ENCODE measurements at places on chromosomes 2 and 18. TPM values are rescaled to one million over a fixed set of nuclear protein-coding genes. Genes with fewer than 3 reads are reported as not detected.

GRCh38 chr2:162219426-162219825 is 23.8 kb downstream of the FAP start:
- no peaks in the 10 kb centered on the region for H3K27me3 ChIP-seq
- no peaks in the 10 kb centered on the region for H3K36me3 ChIP-seq
- H3K27ac ChIP-seq, result no peak overlapping the region
- no peaks in the 10 kb centered on the region for H3K4me1 ChIP-seq
- no peak overlapping the region for H3K4me3 ChIP-seq

GRCh38 chr2:189249171-189249570 is 69.6 kb upstream of the COL5A2 start:
- peaks cover 12% of the 10 kb centered on the region for H3K4me1 ChIP-seq
- H3K27ac ChIP-seq, result no peak overlapping the region
- H3K4me3 ChIP-seq, result no peak overlapping the region
- H3K27me3 ChIP-seq, result no peaks in the 10 kb centered on the region

DNA sequence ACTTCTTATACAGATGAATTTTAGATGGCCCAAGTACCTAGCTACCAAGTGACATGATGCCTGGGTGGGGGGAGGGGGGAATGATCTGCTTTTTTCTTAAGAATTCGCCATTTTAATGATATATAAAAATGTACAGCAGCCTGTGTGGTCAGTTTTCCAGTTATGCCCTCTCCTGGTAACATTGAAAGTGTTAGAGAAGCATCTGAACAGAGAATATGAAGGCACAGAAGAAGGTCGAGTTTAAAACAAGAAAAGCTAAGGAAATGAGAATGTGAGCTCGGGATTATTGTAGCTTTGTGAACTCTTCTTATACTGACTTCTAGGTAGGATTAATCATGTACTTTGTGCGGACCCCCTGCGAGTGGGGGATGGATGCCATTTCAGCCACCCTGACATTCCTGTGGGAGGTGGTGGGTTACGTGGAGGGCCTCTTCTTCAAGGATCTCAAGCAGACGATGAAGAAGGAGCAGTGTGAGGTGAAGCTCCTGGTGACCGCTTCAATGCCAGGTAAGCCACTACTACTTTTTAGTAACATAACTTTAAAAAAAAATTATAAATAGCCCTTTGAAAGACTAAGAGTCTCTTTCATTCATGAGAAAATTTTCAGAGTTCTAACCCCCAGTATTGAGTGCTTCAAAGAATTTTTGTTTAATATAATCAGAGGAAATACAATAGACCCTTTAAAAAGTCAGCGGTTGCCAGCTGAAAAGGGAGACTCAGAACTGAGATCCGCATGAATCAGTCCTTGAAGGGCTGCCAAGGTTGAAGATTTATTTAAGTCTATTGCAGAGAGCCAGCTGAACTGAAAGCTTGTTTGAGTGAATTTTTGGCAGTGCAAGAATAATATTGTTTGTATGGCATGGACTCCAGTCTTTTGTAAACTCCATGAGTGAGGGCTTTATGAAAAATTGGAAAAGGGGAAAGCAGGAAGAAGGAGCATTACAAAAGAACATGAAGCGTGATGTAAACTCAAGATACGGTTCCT is 68.6 kb upstream of the RPE start:
- no peaks in the 10 kb centered on the region for H3K36me3 ChIP-seq
- H3K27ac ChIP-seq, result peak overlapping the region; percentile 36
- DNase-seq, result no peak
- no peak overlapping the region for H3K4me3 ChIP-seq
- no peaks in the 10 kb centered on the region for H3K27me3 ChIP-seq
- H3K4me1 ChIP-seq, result no peaks in the 10 kb centered on the region

RANBP2 gene
- total RNA-seq, result 47.4 TPM

DNA sequence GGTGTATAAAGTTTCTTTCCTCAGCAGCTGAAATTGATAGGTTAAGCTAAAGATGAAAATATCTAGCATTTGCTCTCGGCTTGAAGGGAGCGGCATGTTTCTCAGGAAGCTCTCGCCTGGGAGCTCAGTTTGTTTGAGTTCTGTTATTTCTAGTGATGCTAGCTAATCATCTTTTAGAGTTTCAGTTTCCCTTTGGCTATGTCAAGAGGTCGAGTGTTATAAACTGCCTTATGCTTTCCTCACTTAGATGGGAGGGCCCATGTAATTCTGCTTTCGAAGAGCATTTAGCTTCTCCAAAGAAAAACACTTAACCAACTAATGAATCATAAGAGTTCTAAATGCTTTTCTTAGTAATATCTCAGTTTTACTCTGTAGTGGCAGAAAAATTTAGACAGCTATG is 33.6 kb downstream of the PLCL1 start:
- H3K27ac ChIP-seq, result peak overlapping the region; percentile 51
- no peaks in the 10 kb centered on the region for H3K4me1 ChIP-seq
- H3K4me3 ChIP-seq, result peak overlapping the region; percentile 36
- no peaks in the 10 kb centered on the region for H3K27me3 ChIP-seq
- no peak for DNase-seq

ZAP70 gene
- 6.3 TPM for total RNA-seq

- H3K27me3 ChIP-seq, result no peaks in the 10 kb centered on the region
- DNase-seq, result no peak
- H3K36me3 ChIP-seq, result no peaks in the 10 kb centered on the region
- no peak overlapping the region for H3K4me3 ChIP-seq
- no peaks in the 10 kb centered on the region for H3K4me1 ChIP-seq
- H3K27ac ChIP-seq, result no peak overlapping the region
These were observed 3.4 kb downstream of the DUSP19 start for GRCh38 chr2:183081911-183082310.

IL18RAP gene
- 0.30 TPM for total RNA-seq

ALPP gene
- total RNA-seq, result not detected

GRCh38 chr2:54401554-54401953 is 54.6 kb upstream of the SPTBN1 start:
- no peaks in the 10 kb centered on the region for H3K36me3 ChIP-seq
- peak overlapping the region; percentile 15 for H3K27ac ChIP-seq
- no peaks in the 10 kb centered on the region for H3K4me1 ChIP-seq

BCL2 gene
- 69.3 TPM for total RNA-seq

GRCh38 chr2:227849906-227850305 is 21.5 kb upstream of the DAW1 start:
- H3K27me3 ChIP-seq, result no peaks in the 10 kb centered on the region
- no peaks in the 10 kb centered on the region for H3K36me3 ChIP-seq
- H3K4me3 ChIP-seq, result no peak overlapping the region

WDR43 gene
- total RNA-seq, result 32.2 TPM

TGOLN2 gene
- 128 TPM for total RNA-seq

- H3K27ac ChIP-seq, result no peak overlapping the region
- no peaks in the 10 kb centered on the region for H3K36me3 ChIP-seq
- H3K4me1 ChIP-seq, result no peaks in the 10 kb centered on the region
- H3K4me3 ChIP-seq, result no peak overlapping the region
These were observed 205.3 kb downstream of the ZFP36L2 start for GRCh38 chr2:43020990-43021669.

CHST10 gene
- 12.5 TPM for total RNA-seq

SGPP2 gene
- total RNA-seq, result not detected

DNA sequence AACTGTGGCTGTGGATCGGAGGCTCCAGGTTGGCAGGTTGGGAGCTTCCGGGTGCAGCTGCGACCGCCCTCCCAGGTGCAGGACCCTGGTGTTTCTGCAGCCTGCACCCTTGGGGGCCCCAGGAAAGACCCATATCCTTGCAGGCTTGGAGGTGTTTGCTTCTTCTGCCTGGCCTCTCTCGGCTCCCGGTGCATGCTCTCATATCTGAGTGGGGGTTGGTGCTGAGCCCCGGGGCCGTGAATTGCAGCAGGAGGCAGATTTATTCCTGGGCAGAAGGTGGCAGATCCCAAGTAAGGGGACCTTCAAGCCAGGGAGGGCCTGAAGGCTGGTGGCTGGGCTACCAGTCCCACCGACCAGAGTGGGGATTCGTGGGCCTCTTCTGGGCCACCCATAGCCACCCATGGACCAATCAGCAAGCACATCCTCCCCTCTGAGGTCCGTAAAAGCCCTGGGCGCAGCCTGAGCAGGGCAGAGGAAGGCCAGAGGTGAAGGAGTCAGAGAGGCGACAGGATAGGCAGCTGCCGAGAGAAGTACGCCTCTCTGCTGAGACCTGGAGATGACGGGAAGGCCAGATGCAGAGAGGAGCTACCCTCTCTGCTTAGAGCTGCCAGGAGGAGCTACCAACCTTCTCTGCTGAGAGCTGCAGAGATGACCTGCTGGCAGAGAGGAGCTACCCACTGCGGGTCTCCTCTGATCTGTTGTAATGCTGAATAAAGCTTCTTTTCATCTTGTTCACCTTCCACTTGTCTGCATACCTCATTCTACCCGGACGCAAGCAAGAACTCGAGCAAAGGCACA is 1279.0 kb upstream of the LRRTM1 start:
- H3K27ac ChIP-seq, result no peak overlapping the region
- no peaks in the 10 kb centered on the region for H3K27me3 ChIP-seq
- DNase-seq, result no peak
- H3K36me3 ChIP-seq, result no peaks in the 10 kb centered on the region
- no peaks in the 10 kb centered on the region for H3K4me1 ChIP-seq
- no peak overlapping the region for H3K4me3 ChIP-seq

- no peak overlapping the region for H3K27ac ChIP-seq
- H3K4me3 ChIP-seq, result no peak overlapping the region
- no peaks in the 10 kb centered on the region for H3K36me3 ChIP-seq
- H3K27me3 ChIP-seq, result no peaks in the 10 kb centered on the region
- H3K4me1 ChIP-seq, result no peaks in the 10 kb centered on the region
- no peak for DNase-seq
These were observed 98.1 kb downstream of the ICA1L start for GRCh38 chr2:202773301-202773973.

HOXD10 gene
- 1.3 TPM for total RNA-seq

SOX11 gene
- total RNA-seq, result not detected

COL6A3 gene
- 262 TPM for total RNA-seq

DNA sequence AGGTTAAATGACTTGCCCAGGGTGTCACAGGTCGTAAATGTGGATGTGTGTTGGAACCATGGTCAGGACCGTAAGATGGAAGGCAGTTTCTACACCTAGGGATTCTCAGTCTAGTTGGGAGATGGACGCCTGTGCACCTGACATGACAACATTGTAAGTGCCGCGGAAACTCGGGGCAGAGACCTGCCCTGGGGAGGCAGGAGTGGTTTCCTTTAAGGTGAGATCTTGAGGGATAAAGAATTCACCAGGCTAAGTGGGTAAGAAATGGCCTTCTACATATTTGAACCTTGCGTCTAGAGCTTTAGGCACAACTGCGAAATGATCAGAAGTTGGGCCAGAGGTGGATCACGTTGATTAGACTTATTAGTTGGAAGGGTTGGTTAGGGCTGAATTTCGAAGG is 1.6 kb downstream of the DGKD start:
- H3K27ac ChIP-seq, result no peak overlapping the region

- no peak for DNase-seq
- no peaks in the 10 kb centered on the region for H3K27me3 ChIP-seq
- H3K36me3 ChIP-seq, result no peaks in the 10 kb centered on the region
- no peak overlapping the region for H3K27ac ChIP-seq
- H3K4me3 ChIP-seq, result no peak overlapping the region
- no peaks in the 10 kb centered on the region for H3K4me1 ChIP-seq
These were observed 374.0 kb upstream of the SLC14A2 start for GRCh38 chr18:45241271-45241670.

DNA sequence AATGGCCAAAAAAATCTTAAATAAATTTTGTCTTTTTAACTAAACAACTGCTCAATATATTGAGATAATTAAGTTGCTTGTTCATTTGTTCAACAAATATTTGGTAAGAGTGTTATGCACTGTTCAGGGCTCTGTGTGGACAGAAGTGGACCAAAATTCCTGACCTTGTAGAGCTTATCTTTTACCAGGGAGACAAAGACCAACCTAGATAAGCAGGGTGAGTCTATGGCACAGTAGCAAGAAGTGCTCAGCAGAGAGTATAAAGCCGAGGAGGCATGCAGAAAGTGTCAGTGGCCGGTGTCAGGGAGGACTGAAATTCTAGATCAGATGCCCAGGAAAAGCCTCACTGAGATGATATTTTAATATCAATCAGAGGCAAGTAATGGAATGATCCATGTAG is 2.6 kb downstream of the RAB27B start:
- H3K4me3 ChIP-seq, result no peak overlapping the region
- no peak for DNase-seq
- no peaks in the 10 kb centered on the region for H3K36me3 ChIP-seq
- no peak overlapping the region for H3K27ac ChIP-seq

GRCh38 chr2:43013821-43014345 is 212.5 kb downstream of the ZFP36L2 start:
- no peaks in the 10 kb centered on the region for H3K27me3 ChIP-seq
- no peak overlapping the region for H3K27ac ChIP-seq

- H3K27ac ChIP-seq, result no peak overlapping the region
- H3K4me1 ChIP-seq, result peaks cover 27% of the 10 kb centered on the region
- H3K27me3 ChIP-seq, result no peaks in the 10 kb centered on the region
- H3K36me3 ChIP-seq, result no peaks in the 10 kb centered on the region
- no peak overlapping the region for H3K4me3 ChIP-seq
- DNase-seq, result no peak
These were observed 68.1 kb downstream of the ANTXR1 start for GRCh38 chr2:69081001-69081580.

- no peak overlapping the region for H3K4me3 ChIP-seq
- no peaks in the 10 kb centered on the region for H3K27me3 ChIP-seq
- H3K4me1 ChIP-seq, result no peaks in the 10 kb centered on the region
- no peak for DNase-seq
These were observed 40.5 kb upstream of the IL1R2 start for GRCh38 chr2:101951296-101951695.

- no peaks in the 10 kb centered on the region for H3K27me3 ChIP-seq
- H3K4me3 ChIP-seq, result no peak overlapping the region
- no peaks in the 10 kb centered on the region for H3K36me3 ChIP-seq
- H3K27ac ChIP-seq, result no peak overlapping the region
- DNase-seq, result no peak
These were observed 202.6 kb downstream of the LDLRAD4 start for GRCh38 chr18:13420969-13421686.

GRCh38 chr18:8006979-8007378 is 439.9 kb downstream of the PTPRM start:
- no peak for DNase-seq
- peaks cover 18% of the 10 kb centered on the region for H3K4me1 ChIP-seq
- no peak overlapping the region for H3K27ac ChIP-seq
- no peaks in the 10 kb centered on the region for H3K27me3 ChIP-seq
- no peaks in the 10 kb centered on the region for H3K36me3 ChIP-seq

ARHGAP25 gene
- total RNA-seq, result 5.9 TPM

DNA sequence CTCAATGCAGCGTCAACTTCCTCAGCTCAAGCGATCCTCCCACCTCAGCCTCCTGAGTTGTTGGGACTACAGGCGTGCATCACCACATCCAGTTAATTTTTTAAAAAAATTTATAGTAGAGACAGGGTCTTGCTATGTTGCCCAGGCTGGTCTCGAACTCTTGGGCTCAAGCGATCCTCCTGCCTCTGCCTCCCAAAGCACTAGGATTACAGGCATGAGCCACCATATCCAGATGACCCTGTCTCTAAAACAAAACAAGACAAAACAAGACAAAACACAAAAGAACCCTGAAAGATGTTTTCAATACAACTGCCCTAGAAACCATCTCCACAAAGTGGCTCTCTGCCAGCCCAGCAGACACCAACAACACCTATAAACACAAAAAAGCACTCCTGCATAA is 31.4 kb downstream of the ANKRD29 start:
- H3K4me3 ChIP-seq, result no peak overlapping the region
- no peaks in the 10 kb centered on the region for H3K27me3 ChIP-seq
- no peak for DNase-seq
- no peaks in the 10 kb centered on the region for H3K36me3 ChIP-seq

GRCh38 chr18:22695674-22696073 is 237.5 kb upstream of the RBBP8 start:
- H3K27me3 ChIP-seq, result no peaks in the 10 kb centered on the region
- H3K27ac ChIP-seq, result no peak overlapping the region
- no peaks in the 10 kb centered on the region for H3K36me3 ChIP-seq
- H3K4me3 ChIP-seq, result no peak overlapping the region
- no peak for DNase-seq
- H3K4me1 ChIP-seq, result no peaks in the 10 kb centered on the region

ERICH2 gene
- not detected for total RNA-seq
